ENCODE measurements at places on chromosomes 4 and X.

DNA sequence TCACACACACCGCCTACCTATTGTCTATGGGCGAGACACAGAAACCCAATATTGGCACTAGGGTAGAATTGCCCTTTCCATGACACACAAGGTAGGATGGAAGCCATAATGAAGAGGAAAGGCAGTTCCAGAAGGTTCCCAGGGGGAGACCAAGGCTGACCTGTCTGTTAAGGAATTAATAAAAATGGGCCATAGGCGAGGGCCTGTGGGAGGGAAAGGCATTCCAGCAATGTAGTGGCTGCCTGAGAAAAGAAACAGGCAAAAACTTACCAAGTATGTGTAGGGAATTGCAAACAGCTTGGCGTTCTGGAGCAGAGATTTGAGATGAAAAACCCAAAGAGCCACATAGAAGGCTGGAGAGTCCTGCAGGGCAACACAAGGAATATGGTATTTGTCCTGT is 19.1 kb downstream of the MAGED2 start:
- DNase-seq, result no peak

DNA sequence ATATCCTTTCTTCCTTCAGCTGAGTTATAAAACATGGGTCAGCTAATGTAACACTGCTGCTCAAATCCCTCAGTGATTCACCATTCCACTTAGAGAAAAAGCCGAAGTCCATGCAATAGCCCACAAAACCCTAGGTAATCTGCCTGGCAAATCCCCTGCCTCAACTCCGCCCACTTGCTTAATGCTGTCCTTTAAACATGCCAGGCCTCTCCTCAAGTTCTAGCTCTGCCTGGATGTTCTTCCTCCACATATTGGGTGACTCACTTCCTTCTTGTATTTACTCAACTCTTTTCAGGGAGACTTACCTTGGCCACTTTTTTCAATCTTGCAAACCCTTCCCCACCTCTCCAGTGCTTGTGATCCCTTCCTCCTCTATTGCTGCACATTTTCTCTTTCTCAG is 89.8 kb downstream of the EMCN start:
- no peak for DNase-seq

DNA sequence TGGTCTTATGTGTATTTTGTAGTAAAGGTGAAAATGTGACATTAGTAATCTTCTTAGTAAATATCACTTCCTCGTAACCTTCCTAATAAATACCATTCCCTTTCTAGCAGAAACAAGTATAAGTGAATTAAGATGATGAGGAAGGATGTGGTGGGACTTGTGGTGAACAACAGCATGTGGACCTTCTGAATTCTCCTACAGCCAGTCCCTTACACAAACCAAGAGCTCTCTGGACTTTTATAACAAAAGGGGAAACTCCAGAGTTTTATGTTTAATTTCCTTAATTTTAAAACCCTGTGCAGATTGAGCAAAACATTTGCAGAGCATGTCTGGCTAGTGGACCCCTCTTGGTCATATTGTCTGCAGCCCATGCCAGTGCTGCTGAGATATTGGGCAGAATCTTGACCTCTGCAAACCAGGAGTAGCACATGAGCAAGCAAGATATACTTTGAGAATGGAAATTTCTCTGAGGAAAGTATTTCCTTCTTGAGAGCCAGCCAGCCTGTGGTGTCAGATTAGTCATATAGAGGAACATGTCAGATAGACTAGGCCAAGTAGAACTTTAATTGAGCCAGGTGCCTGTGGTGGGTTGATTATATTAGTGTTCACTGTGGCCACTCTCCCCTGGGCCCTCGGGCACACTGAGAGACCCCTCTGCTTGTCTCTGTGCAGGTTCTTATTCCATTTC is 328.2 kb downstream of the DKK2 start:
- DNase-seq, result no peak

DNA sequence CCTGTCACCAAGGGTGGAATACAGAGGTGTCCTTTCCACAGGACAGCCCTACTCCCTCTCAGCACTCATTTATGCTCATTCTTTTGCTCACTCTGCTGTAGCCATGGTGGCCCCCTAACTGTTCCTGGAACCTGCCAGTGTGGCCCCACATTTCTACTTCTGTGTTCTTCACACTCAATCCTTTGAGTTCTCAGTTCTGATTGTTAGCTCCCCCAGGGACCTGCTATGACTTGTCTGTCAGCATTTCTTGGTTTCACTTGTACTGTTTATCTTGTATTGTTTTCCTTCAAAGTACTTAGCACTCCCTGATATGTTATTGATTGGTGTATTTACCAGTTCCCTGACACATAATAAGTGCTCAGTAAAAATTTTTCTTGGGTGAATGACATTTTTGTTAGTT is 14.9 kb downstream of the VBP1 start:
- no peak for DNase-seq

DNA sequence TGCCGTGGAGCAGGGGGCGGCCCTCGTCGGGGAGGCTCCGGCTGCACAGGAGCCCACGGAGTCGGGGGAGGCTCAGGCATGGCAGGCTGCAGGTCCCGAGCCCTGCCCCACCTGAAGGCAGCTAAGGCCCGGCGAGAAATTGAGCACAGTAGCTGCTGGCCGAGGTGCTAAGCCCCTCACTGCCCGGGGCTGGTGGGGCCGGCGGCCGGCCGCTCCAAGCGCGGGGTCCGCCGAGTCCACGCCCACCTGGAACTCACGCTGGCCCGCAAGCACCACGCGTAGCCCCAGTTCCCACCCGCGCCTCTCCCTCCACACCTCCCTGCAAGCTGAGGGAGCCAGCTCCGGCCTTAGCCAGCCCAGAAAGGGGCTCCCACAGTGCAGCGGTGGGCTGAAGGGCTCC is 589.4 kb downstream of the PPP4R3C start:
- DNase-seq, result no peak

- no peak for DNase-seq
Measured at GRCh38 chr4:108053251-108053711, 63.6 kb downstream of the HADH start.

- DNase-seq, result peak; percentile 14
Measured at GRCh38 chrX:135596495-135596894, 76.0 kb downstream of the INTS6L start.

GRCh38 chr4:136829280-136829679 is 703.0 kb downstream of the PCDH18 start:
- DNase-seq, result no peak

DNA sequence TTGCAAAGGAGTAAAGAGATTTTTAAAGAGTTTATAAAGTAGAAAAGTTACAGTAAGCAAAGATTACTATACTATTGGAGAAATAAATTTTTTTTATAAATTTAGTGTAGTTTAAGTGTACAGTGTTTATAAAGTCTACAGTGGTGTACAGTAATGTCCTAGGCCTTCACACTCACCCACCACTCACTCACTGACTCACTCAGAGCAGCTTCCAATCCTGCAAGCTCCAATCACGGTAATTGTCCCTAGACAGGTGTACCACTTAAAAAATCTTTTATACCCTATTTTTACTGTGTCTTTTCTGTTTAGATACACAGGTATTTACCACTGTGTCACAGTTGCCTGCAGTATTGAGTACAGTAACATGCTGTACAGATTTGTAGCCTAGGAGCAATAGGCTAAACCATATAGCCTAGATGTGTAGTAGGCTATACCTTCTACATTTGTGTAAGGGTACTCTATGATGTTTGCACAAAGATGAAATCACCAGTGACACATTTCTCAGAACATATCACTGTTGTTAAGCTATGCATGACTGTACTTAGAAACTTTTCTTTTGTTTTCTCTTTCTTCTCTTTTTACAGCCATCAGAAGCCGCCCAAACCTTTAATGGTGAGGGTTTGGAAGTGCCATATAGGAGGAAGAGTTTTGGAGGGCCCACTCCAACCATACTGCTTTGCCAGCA is 11.8 kb upstream of the SH3RF1 start:
- no peak for DNase-seq

DNA sequence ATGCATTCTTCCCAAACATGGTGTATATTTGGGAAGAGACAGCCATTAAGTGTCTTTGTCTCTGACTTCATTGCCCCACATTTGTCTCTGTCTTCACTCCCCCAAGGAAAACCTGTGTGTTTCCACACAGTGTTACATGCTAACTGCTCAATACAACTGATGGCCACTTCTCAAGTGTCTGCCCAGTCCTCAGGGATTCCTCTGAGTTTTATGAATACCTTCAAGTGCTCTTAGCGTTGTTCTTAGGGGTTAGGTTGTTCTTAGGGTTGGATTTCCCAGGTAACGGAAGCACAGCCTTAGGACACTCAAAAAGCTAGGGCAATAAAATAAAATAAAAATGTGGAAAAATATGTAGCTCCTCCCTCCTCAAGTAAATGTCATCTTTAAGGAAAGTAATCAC is 64.7 kb upstream of the PLAC8 start:
- no peak for DNase-seq

GRCh38 chrX:68697465-68698125 is 50.1 kb downstream of the STARD8 start:
- no peak for DNase-seq

GRCh38 chrX:40729598-40730584 is 5.5 kb downstream of the MED14 start:
- DNase-seq, result no peak

DNA sequence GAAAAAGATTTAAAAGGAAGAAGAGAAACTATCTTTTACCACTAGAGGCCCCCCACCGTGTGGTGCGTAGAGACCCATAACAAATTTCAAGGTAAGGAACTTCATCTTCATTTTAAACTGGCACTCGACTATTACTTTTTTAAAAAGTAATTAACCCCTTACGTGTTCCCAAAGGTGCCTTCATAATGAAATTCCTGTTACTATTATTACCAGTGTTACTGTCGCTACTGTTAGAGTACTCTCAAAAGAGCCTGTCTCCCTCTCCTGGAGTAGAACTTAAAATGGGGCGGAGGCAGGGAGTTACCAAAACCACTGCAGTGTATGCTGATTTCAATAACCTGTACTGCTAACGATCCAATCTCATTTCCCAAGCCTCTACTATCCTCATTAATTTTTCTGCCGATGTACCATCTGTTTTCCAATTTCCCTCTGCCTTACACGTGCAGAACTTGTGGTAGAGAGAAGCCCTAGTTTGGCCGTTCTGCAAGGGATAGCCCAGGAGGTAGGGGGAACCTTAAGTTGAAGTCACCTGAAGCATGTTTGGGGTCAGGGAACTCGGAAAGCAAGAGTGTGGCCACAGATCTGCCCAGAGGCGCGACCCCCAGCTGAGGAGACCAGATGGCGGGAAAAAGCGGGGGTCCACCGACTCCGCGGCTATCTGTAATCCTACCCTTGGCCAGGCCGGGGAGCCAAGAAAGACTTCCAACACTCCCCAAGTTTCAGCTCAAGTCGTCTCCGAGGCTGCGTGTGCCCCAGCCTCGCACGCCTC is 720 bp upstream of the STK26 start:
- no peak for DNase-seq

DNA sequence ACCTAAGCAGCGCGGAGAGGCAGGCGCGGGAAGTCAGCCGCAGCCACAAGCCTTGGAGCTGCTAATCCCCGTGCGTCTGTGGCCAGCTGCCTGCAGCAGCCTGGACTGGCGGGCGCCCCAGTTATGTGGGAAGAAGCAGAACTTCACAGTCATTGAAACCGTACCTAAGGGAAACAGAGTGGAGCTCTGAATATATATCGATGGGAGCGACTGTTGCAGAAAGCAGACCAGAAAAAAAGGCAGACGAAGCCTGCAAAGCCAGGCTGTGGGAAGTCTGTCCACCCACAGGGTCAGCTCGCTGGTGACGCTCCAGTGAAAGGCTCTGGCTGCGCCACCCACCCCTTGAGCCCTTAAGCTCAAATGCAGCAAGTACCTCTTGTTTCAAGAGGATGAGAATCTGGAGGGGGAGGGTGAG is 24.7 kb downstream of the KCNE5 start:
- DNase-seq, result no peak

- no peak for DNase-seq
Measured at GRCh38 chr4:4560642-4561041, 18.8 kb upstream of the STX18 start.

DNA sequence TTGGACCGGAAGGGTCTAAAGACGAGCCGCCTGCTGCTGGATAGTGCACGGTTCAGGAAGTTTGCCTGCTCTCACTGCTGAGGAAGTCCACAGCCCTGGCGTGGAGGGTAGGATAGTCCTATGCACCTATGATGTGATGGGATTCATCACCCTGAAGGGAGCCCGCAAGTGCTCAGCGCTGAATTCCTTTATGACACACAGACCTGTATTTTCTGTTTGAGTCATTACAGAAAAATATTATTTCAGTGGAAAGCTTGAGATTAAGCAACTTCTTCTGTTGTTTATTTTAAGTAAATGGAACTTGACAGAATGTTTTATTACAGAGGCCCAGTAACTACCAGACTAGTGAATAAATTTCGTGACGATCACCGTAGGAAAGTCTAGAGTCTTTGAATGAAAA is 123.2 kb downstream of the TRIML1 start:
- no peak for DNase-seq

DNA sequence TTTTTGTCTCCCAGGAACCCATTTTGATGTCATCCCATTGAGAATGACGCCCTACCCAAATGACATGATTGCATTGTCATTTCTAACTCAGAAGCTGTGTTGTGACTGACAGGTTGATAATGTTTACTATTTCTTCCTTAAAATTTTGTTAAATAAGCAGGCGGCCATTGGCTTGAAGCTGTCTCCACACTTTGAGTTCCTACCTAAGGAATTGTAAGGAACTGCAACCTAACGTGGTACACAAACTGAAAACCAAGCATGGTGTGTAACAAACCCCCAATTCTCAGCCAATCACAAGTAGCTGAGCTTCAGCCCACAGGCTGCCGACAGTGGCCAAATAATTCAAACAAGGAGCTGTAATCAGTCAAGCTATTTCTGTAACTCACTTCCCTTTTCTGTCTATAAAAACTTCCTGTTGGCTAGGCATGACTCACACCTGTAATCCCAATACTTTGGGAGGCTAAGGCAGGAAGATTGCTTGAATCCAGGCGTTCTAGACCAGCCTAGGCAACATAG is 2.9 kb upstream of the MND1 start:
- no peak for DNase-seq

- DNase-seq, result no peak
Measured at GRCh38 chrX:135632353-135632752, 81.1 kb upstream of the CT45A1 start.

DNA sequence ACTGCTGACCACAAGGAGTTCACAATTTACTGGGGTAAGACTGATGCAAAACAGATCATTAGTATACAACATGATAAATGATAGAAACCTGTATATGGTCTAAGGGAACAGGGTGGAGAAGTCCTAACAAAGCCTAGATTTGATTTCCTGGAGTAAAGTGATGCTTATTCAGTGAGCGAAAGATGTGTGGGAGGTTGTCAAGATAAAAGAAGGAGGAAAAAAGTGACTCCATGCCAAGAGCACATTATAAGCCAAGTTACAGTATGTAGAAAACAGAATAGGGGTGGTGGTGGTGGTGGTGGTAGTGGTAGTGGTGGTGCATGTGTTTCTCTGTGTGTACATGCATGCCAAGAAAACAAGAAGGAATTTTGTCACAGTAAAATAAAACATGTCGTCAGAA is 325.2 kb downstream of the MAPK10 start:
- DNase-seq, result no peak

- no peak for DNase-seq
Measured at GRCh38 chr4:1047106-1047975, 35.9 kb downstream of the FGFRL1 start.
